ENCODE measurements at places on chromosomes 1 and 21. TPM values are rescaled to one million over a fixed set of nuclear protein-coding genes. Genes with fewer than 3 reads are reported as not detected.

CATSPERE gene
- polyA plus RNA-seq: not detected

OR10X1 gene
- polyA plus RNA-seq: not detected

GRCh38 chr1:186980400-186980799, 151.7 kb downstream of the PLA2G4A start:
- no peak for DNase-seq

DNA sequence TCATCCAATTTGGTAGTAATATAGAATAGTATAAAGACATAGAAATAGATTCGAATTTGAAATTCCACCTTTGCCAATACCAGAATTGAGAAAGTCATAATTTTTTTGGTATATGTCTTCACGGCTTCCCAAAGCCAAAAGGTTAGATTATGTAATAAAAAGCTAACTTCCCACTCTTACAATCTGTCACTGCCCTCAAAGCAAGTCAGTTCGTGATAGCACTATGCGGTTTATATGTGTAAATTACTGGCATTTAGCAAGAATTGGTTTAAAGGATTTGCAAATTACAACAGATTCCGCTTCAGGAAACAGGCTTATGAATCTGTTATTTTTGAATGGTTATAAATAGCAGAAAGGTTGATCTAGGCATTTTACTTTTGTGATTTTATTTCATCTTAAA, 679.4 kb upstream of the ADGRL2 start:
- no peak for DNase-seq

DNA sequence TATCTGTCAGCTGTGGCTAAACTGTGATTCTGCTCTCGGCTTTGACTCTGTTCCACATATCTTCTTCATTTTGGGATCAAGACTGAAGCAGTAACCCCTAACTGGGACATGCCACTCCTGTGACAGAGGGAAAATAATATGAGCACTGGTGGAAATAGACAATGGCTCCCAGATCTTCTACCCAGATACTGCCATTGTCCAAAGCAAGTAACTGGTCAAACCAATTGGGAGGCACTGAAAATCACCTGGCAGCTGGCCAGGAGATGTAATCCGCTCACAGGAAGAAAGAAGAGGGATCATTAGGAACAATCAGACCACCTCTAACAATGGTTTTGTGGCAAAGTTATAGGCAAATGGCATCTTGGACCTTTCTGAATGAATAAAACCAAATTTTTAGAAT, 10.7 kb downstream of the SNX7 start:
- DNase-seq: no peak

- DNase-seq: no peak
Observed at GRCh38 chr21:45404730-45405270, at the start of gene COL18A1. Gene COL18A1 (plus strand): TSS chr21:45405165. CDS start chr21:45405231, 66 bp downstream.
